ENCODE measurements at places on chromosomes 3 and 15.

- DNase-seq: no peak
These were observed 32.0 kb downstream of the MUC20 start for GRCh38 chr3:195752546-195753331.

DNA sequence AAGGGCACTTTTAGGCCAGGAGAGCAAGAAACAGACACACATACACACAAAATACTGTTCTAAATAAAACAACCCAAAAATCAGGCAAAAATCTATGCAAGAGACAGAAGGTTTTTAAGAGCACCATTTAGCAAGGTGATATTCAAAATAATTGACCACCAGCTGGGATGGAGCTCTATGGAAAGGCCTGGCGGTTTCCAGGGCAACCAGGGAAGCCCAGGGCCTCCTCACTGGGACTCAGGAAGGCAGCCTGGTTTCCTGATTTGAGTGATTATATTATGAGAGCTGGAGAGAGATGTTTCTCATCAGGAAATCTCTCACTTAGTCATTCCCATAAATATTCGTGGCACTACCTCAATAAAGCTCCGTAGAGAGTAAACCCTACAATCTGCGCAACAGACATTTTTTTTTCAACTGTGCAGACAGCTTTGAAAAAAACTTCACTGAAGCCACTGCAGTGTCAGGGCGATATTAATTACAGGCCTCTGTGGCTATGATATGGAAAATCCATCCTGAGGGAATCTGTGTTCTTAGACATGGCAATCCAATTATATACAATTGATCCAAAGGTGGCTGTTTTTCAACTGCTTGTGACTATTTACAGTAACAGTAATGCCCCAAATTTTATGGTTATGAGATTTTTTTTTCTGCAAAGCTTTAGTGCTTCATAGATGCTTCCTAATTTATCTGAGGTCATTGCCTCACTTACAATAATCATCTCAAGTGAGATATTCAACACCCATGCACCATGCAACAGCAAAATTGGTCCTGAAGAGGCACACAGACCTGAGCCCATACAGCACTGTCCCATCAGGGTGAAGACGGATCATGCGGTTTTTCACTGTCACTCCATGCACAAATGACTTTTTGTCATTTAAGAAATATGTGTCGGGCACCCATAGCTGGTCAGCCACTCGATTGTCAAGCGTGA, 152.1 kb downstream of the GABRB3 start:
- DNase-seq: no peak

DNA sequence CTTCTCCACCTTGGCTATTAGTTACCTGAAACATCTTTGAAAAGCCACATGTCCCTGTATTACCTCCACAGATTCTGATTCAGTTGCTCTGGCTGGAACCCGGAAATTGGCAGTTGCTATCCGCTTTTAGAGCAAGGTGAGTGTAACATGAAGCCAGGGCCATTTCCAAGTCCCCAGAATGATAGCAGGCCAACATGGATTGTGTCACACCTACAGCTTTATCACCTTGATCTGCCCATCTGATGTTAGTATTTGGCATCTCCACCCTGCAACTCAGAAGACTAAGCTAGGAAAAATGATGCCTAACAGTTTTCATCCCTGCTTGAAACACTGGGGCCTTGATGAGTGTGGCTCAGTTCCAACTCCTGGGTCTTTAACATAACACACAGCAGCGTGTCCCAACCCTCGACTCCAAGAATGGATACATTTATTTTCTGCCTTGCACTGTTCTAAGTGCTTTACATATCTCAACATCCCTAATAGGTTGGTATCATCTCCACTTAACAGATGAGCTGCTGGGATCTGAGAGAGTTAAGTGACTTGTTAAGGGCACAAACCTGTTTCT, 21.3 kb upstream of the NUDT16 start:
- DNase-seq: no peak

DNA sequence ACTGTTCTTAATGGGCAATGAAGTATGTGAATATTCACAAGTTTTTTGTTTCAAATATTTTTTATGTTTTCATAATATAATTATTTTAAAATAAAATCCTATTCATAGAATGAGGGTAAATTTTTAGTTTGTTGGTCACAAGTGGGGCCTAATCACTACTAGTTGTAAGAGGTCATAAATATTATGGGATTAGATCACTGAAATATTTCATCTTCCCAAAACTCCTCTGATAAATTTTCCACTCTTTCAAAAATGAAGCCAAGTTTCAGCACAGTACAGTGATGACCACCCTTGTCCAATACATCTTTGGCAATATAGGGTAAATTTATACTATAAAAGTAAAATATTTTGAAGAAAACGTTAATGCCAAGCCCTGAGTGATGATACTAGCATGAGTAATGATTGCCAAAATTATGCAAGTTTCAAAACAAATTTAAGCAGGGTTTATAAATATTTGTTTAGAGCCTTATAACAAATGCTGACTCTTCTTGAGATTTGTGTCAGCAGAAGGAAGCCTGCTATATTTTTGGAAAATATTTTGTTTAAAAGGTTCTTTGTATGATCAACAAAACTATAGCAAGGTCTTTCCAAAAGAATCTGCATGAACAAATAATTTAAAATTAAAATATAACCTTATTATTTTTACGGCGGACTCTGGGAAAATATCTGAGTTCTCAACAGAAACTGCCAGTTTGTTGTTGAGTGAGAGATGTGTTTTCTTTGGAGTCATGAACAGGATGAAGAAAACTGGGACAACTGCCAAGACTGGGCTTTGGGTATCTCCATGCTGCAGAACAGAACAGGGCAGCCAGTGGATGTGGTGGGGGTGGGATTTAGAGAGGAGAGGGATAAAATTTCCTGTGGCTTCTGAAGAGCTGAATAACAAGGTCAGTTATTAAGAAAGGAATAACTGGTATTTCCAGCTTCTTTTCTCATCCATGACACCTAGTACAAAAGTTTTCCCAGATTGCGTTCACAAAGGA, 17.9 kb upstream of the TM4SF1 start:
- DNase-seq: peak; percentile 80

DNA sequence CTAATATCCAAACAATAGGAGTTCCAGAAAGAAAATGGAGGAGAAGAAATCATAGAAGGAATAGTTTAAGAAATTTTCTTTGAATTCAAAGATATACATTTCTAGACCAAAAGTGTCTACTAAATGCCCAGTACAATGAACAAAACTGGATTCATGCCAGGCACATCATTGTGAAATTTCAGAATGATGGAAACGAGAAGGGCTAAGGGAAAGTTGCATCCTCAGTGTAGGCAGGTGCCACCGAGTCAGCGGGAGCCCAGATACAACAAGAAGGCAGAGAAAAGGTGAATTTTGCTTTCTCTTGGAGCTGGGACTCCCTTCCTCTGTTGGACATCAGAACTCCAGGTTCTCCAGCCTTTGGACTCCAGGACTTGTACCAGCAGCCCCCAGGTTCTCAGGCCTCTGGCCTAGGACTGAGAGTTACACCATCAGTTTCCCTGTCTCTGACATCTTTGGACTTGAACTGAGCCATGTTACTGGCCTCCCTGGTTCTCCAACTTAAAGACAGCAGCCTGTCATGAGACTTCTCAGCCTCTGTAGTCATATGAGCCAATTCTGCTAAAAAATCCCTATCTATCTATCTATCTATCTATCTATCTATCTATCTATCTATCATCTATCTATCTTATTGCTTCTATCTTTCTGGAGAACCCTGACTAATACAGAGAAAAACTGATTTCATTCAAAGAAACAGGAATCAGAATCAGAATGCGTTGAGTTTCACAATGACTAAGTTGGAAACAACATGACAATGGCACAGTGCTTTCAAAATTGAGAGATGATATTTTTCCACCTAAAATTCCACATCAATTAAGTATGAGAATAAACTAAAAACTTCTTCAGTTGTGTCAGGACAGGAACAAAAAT, 207.7 kb downstream of the FAM43A start:
- DNase-seq: no peak

DNA sequence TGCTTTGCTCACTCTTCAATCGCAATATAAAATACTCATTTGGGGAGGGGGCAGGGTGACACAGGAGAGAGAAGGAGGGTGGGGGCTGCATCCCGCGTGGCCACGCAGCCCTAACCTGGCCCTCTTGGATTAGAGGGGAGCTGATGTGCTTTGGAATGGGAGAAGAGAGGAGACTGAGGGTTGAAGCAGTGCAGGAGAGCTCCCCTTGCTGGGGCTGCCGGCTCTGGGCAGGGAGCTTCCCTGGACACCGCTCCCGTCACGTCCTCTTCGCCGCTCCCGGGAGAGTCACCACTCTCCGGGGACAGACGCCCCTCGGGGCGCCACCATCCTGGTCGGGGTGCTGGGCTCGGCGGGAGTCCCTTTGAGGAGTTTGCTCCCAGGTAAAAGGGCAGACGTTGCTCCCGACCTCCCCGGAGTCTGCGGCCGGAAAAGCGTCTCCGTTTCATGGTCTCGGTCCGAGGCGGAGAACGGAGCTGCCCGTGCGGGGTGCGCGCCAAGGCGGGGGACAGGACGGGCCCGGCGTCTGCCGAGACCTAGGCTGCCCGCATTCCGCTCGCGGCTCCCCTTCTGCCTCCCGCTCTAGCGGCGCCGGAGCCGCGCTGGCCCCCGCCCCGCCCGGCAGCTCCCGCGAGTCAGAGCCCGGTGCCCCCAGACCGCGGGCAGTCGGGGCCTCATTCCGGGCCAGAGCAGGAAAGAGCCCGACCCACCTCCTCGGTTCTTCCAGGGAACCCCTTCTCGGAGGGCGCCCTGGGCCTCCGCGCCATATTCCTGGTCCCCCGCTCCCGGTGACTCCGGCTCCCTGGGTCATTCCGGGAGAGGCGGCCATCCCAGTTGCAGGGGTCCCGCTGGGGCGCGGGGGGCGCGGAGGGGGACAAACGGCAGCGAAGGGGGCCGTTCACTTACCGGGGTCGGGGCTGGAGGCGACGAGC, 603 bp downstream of the SLC7A14 start:
- no peak for DNase-seq

- DNase-seq: peak; percentile 45
These were observed 241.4 kb downstream of the NFKBIZ start for GRCh38 chr3:102090721-102091045.

DNA sequence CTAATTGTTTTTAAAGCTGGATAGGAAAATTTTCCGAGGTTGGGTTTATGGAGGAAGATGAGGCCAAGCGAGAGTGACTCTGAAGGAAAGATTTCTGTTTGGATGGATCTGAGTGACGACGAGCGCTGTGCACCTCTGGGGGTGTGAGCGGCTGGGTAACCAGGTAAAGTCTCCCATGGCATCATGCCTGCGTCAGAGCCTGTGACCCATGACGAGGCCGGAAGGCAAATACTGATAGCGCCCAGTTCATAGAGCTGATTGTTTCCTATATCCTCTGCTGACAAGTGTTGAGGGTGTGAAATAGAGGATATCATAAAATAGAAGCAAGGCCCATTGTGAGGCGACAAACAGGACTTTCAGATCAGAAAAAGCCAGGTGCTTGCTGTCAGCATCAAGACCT, 33.7 kb upstream of the MAGEF1 start:
- DNase-seq: no peak

DNA sequence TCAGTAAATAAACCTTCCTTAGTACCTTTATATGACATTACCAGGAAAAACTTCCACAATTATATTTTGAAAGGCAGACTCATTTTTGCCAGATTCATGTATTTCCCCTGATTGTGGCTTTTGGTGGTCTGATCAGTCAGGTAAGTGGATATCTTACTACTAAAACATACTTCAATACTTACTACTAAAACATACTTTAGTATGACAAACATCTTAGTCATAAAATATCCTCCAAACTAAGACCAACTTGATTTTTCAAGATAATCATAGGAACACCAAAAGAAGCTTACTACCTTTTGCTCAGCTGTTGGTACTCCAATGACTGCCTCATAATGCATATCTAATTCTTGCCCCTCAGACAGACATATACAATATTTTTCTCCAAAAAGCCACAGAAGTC, 9.3 kb downstream of the TJP1 start:
- DNase-seq: no peak

GRCh38 chr3:56373386-56373785, 94.9 kb downstream of the ERC2 start:
- DNase-seq: no peak

DNA sequence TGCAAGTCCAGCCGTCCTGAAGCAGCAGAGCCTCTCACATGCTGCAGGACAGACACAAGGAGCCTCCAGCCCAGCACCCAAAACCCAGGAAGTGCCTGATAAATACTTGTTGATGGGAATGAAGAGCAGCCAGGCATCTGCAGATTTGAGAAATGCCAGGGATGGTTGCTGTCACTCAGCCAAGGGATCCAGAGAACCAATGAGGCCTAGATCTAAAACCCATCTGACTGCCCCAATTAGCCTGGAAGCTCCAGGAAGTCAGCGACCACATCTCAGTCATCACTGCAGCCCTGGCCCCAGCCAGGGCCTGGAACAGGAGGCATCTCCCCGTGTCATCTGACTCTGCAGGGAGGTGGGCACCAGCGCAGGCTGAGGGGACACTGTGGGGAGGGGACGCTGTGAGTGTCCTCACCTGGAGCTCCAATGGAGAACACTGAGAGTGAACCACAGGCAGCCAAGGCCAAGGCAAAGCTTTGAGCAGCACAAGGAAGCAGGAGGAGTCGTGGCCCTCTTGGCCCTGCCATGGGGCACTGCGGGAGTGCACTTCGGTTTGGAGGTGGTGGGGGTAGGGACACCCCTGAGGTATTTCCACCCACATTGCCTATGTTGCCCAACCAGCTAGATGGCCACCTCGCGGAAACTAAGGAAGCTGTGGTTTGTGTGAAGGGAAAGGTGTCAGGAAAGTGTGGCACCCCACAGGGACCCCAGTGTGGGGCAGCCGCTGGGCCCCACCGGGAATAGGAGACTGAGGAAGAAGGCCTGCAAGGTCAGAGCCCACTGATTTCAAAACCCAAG, 229.5 kb downstream of the VPS13C start:
- no peak for DNase-seq

GRCh38 chr15:82648257-82649103, 1.3 kb upstream of the CPEB1 start:
- no peak for DNase-seq

DNA sequence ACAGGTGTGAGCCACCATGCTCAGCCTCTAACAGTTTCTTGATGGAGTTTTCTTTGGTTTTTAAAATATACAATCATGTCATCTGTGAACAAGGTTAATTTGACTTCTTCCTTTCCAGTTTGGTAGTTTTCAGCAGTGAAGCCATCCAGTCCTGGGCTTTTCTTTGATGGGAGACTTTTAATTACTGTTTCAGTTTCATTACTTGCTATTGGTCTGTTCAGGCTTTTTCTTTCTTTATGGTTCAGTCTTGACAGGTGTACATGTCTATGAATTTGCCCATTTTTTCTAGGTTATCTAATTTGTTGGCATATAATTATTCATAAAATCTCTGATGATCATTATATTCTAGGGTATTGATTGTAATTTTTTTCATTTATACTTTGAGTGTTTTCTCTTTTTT, 36.8 kb downstream of the PFN2 start:
- DNase-seq: no peak

DNA sequence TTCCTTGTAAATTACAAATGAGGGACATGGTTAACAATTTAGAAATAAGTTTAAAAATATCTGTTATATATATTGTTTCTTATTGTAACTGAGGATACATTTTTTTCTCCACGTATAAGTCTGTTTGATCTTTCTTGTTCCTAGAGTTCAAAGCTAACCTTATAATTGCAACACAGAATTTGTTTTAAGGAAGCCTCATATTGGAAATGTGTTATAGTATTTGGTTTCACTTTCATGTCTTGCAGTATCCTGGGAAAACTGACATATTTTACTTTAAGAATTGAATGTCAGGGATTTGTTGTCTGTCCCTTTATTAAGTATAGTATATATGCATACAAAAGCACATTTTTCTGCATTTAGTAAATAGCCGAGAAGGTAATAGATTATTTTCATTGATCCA, 23.5 kb upstream of the NIT2 start:
- no peak for DNase-seq
